ENCODE measurements at places on chromosomes 7 and 10.

GRCh38 chr7:365593-365992, 75.6 kb downstream of the FOXL3 start:
- no peak for DNase-seq

- no peak for DNase-seq
These were observed 16.8 kb upstream of the ARHGAP12 start for GRCh38 chr10:31945392-31945791.

- DNase-seq, result no peak
These were observed 66.3 kb upstream of the SORCS3 start for GRCh38 chr10:104574838-104575237.

GRCh38 chr7:115009139-115009538, 87.2 kb downstream of the MDFIC start:
- no peak for DNase-seq

- no peak for DNase-seq
These were observed 18.1 kb upstream of the PALS2 start for GRCh38 chr7:24555184-24555583.

DNA sequence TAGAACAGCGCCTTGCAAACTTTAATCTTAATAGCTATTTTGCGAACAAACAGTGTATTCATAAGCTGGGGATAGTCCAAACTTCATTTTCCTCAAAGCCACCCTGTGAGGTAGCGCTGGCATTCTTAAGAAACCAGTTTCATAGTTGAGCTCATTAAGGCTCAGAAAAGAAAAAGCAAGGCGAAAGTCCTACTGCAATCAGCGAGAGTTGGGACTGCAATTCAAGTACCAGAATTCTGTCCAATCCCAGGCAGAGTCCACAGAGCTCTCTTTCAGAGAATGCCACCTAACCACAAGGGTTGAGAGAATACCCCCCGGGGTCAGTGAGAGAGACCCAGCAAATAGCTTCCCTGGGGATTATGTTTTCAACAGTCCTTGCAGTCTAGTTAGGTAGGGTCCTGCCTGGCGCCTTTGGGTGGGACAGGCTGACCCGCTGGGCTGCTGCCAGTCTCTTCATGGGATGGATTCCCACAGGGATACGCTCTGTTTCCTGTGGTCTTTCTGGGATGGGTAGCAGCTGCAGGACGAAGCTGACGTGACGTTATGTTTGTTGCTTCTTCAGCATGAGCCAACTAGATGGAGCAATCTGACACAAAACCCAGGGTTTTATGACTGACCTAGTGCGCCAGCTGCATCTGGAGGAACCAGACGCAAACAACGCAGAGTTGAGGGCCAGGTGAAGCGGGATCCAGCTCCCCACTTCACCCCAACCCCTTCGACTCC, 16.0 kb downstream of the BMPER start:
- DNase-seq, result no peak

- no peak for DNase-seq
These were observed 87.2 kb upstream of the CYP2C9 start for GRCh38 chr10:94851263-94851662.

DNA sequence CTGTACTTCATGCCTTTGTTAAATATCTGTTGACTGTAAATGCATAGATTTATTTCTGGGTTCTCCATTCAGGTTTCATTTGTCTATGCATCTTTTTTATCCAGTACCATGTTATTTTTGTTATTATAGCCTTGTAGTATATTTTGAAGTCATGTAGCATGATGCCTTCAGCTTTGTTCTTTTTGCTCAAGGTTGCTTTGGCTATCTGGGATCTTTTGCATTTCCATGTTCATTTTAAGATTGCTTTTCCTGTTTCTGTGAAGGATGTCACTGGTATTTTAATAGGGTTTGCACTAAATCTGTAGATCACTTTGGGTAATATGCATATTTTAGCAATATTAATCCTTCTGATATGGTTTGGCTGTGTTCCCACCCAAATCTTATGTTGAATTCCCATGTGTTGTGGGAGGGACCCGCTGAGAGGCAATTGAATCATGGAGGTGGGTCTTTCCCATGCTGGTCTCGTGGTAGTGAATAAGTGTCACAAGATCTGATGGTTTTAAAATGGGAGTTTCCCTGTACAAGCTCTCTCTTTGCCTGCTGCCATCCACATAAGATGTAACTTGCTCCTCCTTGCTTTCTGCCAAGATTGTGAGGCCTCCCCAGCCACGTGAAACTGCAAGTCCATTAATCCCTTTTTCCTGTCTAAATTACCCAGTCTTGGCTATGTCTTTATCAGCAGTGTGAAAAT, 302.8 kb upstream of the SEMA3C start:
- no peak for DNase-seq

- DNase-seq, result peak; percentile 85
These were observed 2.8 kb upstream of the BCL7B start for GRCh38 chr7:73560109-73560835.

- DNase-seq, result peak; percentile 64
These were observed 97.0 kb downstream of the BICC1 start for GRCh38 chr10:58609532-58610150.

DNA sequence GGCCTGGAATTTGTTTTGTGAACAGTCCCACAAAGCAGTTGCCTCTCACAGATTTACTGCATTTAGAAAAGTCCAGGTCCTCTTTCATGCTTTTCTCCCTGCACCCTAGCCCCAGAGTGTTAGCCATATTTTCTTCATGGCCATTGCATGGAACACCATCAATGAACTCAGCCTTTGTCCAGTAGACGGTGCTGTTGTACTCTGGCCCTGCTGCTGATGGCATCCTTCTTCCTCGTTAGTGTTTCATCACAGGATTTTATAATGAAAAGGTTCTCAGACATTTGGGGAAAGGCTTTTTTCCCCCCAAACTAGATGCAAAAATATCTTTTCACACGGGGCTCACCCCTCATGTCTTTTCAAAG, 93.0 kb upstream of the SLC25A13 start:
- peak; percentile 13 for DNase-seq

GRCh38 chr10:94287336-94287735, 75.4 kb downstream of the NOC3L start:
- DNase-seq, result peak; percentile 81

GRCh38 chr10:34768261-34768971, 46.7 kb downstream of the PARD3 start:
- peak; percentile 19 for DNase-seq

DNA sequence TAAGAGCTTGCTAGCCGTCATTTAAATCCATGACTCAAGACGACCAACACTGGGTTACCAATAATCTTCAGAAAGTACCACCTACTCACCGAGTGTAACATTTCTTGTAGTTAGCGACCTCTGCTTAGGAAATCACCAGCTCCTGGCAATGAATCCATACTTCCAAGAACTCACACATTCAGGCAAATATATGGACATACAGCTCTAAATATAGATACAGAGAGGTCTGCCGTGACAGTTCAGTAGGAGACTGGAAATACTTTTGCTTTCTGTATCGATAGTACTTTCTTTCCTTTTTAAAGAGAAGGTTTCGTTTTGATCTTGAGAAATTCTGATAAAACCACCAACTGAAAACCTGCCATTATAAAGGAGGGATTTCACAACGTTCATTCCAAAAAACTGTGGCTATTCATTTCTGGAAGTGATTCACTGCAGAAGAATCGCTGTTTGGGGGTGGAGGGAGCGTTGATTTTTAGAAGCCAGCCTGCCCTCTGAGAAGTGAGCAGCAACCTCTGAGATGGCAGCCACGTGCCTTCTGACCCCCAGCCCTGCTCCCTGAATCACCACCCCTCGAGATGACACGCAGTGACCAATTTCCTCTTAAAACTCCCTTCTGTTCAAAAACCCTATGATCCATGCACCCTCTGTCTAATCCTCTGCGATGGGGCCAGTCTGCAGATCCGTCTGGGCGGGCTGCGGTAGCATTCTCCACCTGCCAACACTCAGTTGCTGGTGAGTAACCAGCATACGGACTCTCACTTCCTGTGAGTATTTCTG, 179.0 kb upstream of the KLF14 start:
- DNase-seq, result peak; percentile 99

DNA sequence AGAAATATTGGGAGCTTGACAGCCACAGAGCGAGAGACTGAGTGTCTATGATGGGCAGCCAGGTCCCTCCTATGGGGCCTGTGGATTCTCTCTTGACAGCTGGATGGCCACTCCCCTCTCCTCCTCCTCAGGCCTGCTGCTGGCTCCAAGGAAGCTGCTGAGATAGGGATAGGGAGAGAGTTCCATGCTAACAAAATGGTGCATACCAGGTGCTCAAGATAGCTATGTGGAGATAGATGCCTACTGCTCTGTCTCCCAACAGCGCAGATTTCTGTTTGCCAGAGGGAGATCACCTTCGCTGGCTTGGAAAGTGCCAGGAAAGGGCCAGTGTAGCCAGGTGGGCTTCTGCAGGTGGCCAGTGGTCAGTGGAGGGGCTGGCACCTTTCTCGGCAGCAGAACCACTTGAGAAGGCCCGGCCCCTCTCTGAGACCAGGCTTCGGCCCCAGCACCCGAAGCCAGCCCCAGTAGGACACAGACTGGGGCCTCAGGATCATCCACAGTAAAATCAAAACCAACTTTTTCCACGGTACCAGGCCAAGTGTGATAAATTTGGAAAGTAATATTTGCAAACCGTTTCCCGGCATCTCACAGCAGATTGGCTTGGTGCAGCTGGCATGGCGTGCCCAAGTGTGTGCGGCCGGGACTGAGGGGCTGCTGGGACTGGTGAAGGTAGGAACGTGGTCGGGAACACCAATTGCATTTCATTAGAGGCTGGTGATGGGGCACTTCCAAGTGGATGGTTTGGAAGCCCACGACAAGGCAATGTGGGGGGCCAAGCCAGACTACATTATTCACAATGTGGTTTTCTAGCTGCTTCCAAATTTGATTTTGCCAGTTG, 139.6 kb downstream of the PTPN20 start:
- no peak for DNase-seq

All from fibroblast of skin of back (primary cell).